ENCODE measurements at places on chromosomes 7 and 10.

- DNase-seq, result no peak
Observed at GRCh38 chr10:3445648-3446047, 273.1 kb upstream of the PITRM1 start.

- DNase-seq, result no peak
Observed at GRCh38 chr7:47337531-47337930, 244.4 kb downstream of the TNS3 start.

- no peak for DNase-seq
Observed at GRCh38 chr10:48595539-48595932, 9.3 kb downstream of the ARHGAP22 start.

GRCh38 chr7:107446988-107447387 is 22.9 kb upstream of the GPR22 start:
- DNase-seq, result no peak

DNA sequence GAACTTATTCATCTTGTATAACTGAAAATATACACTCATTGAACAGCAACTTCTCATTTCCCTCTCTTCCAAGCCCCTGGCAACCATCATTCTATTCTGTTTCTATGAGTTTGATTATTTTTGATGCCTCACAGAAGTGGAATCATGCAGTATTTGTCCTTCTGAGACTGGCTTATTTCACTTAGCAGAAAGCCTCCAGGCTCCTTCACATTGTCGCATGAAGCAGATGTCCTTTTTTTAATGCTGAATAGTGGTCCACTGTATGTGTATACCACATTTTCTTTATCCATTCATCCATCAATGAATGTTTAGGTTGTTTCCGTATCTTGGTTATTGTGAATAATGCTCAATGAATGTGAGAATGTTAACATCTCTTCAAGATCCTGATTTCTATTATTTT is 238.2 kb upstream of the KLF14 start:
- DNase-seq, result no peak

- DNase-seq, result no peak
Observed at GRCh38 chr7:106177300-106177690, 65.2 kb upstream of the SYPL1 start.

DNA sequence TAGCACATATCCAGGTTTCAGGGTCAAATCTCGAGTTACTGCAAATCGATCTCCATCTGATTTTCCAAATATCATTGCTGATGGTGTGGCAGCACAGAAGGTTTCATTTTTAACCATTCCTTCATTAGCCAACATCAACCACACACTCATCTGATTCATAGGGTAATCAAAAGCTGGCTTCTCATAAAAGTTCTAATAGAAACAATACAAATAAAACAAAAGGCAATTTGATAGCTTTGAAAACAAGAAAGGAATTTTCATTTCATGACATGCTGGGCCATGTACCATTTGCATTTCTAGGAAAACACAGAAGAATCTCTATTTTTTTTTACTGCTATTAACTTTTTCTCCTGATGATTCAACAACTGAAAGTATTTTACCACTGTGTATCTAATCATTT is 147.7 kb upstream of the SLC26A5 start:
- DNase-seq, result no peak

- DNase-seq, result no peak
Observed at GRCh38 chr7:37092548-37092947, 356.1 kb downstream of the ELMO1 start.

GRCh38 chr7:144549861-144550260 is 146.4 kb upstream of the NOBOX start:
- no peak for DNase-seq

- no peak for DNase-seq
Observed at GRCh38 chr10:60896033-60896432, 48.0 kb downstream of the RHOBTB1 start.

- DNase-seq, result no peak
Observed at GRCh38 chr7:157857578-157858075, 520.8 kb downstream of the DNAJB6 start.

DNA sequence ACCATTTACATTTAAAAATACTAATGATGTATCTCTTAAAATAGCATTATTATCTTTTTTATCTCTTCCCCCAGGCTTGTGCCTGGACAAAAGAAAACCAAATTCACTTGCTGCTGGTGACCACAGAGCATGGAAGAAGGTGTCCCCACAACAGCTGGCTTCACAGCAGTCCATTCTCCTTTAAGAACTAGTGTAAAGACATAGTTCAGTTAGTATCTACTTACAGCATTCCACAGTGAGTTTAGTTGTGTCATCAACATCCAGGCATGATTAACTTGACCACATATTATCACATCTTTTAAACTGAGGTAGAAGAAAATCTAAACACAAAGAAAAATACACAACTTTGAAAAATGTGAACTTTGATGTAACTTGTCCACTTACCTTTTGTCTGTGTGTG is 55.0 kb downstream of the LRRC17 start:
- DNase-seq, result no peak

DNA sequence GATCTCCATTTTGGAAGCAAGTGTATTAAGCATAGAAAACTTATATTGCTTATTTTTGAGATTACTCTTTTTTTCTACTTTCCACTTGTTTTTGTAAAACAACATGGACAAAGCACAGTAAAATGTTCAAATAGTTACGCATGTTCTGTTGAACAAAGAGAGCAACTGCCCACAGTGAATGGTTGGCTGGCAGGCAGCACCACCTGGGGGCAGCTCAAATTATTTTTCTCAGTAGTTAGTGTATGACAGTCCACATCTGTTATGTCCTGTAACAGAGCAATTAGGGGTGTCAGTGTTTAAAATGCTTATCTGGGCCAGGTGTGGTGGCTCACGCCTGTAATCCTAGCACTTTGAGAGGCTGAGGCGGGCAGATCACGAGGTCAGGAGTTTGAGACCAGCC is 46.1 kb upstream of the CACUL1 start:
- no peak for DNase-seq

DNA sequence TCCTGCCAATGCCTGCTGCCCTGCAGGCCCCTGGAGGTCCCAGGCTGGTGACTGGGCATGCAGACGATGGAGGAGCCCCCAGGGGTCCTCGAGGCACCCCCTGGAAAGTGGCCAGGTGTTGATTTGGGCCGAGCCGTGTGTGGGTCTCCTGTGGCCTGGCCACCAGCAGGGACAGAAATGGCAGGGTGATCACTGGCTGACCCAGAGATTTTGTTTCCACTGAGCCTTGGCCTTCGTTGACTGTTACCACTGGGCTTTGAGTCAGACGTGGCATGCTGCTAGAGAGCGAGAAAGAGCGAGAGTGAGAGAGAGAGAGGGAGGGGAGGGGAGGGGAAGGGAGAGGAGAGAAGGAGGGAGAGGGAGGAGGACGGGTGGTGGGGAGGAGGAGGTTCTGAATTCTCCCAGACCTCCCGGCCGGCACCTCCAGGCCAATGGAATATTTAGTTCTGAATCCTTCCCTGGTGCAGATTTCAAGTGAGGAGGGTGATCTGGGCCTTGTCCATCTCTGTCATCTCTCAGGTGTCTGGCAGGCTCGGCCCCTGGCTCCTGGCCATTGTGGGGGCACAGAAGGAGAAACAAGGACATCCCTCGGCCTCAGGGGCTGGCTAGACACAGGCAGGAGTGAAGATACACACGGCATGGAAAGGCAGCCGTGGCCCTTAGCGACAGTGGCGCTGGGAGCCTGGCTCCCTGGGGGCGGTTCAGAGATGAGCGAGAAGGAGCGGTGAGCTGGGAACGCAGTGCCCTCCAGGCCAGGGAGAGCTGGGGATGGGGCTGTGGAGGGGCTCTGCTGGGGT is 58.2 kb downstream of the GLRX3 start:
- no peak for DNase-seq
